Activated naive CD4-positive, alpha-beta T cell (primary cell): ENCODE measurements at places on chromosomes 1 and 21.

DNA sequence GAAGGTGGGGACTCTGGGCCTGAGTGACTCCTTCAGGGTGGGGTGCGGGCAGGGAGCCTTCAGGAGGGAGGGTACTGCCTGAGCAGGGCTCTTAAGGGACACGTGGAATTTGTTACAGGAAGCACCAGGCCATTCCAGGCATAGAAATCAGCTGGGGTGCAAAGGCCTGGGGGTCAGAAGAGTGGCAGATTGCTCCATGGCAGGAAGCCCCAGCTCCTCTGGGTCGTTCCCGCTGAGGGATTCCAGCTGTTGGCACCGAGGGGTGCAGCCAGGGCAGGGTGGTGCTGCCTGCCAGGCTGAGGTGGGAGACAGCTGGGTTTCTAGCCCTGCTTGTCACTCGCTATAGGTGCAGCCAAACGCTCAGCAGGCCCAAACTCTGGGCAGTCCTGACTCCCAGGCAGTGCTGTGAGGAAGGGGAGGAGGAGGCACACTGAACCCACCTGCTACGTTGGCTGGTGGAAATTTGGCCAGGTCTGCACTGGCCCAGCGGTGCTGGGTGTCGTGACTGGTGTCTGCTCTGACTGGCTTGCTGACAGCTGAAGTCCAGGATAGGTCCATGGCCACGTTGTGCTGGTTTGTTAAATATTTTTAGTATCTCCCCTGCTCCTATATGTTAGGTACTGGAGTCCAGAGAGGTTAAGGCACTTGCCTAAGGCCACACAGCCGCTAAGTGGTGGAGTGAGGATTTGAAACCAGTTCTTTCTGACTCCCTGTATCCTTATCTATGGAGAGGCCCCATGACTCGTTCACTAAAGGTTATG lies 19.3 kb downstream of the TNFRSF1B start:
- no peak for DNase-seq

DNA sequence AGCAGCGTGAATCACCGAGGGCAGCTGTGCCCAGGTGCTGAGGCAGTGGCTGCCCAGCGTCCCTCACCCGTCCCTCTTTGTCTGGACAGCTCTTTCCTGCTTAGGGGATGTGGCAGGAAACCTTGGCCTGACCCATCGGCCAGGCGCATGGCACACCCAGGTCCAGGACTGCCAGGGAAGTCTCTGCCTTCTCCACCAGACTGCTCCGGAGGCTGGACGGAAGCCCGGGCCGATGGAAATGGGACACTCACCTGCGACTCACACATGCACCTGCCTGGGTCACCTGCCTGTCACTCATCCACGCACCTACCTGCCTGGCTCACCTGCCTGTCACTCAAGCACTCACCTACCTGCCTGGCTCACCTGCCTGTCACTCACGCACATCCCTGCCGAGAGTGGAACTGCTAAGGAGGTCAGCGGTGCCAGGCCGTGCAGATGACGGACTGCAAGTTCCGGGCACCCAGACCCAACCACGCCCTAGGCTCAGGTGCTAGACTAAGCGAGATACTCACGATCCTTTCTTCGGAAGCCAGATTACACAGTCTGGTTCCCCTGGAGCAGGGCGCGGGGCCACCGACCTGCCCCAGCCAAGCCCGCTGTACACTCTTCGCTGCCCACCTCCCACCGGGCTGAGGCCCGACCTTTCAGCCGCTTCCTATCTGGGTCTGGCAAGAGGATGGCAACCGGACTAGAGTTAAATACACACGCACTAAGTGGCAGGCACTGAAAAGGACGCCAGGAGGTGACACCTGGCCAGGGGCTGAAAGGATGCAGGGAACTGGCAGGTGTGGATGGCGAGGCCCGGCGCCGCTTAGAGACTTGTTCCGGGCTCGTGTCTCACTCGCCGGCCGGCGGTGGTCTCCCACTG lies 1.1 kb downstream of the UBE2J2 start:
- no peak for DNase-seq

DNA sequence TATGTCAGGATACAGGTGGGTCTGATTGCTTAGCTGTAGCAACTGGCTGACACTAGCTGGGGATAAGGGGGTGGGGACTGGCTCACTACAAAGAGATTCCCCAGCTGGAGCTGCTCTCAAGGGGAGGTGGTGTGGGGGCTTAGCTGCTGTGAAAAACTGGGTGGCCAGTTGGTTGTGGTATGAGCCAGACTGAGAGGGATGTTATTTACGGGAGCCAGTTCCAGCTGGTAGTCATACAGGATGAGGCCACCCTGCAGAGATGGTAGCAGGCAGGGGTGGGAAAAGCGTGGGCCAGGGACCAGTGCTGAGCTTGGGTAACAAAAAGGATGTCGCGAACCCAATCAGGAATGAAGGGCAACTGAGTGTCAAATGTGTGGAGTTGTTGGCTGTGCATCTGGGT lies 204.0 kb upstream of the C21orf91 start:
- no peak for DNase-seq

GRCh38 chr1:232629250-232630046 lies 485 bp downstream of the SIPA1L2 start:
- peak; percentile 7 for DNase-seq

GRCh38 chr1:234745844-234746797 lies 136.1 kb upstream of the IRF2BP2 start:
- DNase-seq: no peak

DNA sequence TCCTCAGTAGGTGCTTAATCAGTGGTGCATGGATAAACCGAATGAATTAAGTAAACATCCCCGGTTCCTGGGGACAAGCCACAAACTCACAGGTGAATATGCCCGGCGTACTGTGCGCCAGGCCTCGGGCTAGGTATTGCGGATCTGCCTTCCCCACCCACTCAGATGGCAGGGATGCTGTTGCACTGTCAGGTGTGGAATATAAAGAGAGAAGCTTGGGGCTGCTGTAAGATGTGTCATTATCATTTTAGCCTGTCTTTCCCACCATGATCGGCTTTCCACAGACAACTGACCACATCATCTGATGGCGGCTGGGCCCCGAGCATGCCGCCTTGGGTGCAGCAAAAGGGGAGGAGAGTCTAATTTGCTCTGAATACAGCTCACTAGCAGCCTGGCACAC lies 45.4 kb upstream of the LRP8 start:
- DNase-seq: no peak

- peak; percentile 26 for DNase-seq
Observed at GRCh38 chr1:225474986-225475820, 47.4 kb upstream of the LBR start.

DNA sequence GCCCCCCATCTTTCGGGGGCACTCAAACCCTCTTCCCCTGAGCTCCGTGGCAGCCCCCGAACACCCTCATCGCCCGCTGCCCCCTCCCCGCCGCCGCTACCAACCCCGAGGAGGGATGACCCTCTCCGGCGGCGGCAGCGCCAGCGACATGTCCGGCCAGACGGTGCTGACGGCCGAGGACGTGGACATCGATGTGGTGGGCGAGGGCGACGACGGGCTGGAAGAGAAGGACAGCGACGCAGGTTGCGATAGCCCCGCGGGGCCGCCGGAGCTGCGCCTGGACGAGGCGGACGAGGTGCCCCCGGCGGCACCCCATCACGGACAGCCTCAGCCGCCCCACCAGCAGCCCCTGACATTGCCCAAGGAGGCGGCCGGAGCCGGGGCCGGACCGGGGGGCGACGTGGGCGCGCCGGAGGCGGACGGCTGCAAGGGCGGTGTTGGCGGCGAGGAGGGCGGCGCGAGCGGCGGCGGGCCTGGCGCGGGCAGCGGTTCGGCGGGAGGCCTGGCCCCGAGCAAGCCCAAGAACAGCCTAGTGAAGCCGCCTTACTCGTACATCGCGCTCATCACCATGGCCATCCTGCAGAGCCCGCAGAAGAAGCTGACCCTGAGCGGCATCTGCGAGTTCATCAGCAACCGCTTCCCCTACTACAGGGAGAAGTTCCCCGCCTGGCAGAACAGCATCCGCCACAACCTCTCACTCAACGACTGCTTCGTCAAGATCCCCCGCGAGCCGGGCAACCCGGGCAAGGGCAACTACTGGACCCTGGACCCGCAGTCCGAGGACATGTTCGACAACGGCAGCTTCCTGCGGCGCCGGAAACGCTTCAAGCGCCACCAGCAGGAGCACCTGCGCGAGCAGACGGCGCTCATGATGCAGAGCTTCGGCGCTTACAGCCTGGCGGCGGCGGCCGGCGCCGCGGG lies 837 bp downstream of the FOXD3 start:
- peak; percentile 33 for DNase-seq

GRCh38 chr1:73953186-73953585 lies 244.8 kb downstream of the LRRIQ3 start:
- DNase-seq: no peak

DNA sequence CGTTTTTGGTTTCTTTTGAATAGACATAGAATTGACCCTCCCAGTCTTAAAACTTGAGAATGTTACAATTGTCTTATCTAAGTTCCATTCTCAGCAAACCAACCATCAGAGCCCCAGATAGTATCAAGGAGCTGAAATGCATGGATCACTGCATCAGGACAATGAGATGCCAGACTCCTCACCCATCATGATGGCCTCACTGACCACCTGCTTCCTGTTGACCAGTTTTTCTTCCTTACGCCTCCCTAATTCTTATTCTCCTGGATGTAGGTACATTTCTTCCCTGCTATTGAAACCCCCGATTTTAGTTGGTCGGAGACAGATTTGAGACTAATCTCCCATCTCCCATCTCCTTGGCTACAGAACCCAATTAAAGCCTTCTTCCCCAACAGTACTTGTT lies 17.7 kb downstream of the MATN1 start:
- DNase-seq: no peak

DNA sequence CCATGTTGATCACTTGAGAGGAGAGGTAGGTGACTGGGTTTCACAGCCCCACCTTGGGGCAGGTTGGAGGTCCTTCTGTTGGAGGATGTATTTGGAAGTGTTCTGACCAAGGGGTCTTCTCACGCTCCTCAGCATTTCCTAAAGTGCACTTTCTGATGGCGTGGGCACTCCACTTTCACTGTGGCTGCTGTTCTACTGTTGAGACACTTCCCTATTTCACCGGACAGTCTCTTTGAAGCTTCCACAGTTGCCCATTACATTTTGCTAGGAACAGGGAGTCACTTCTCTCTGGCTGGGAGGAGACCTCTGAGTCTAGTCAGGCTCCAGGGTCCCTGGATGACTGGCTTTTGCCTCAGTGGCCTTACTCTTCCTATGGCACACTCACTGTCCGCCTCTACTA lies 180.0 kb upstream of the LMO4 start:
- no peak for DNase-seq

GRCh38 chr21:42039470-42039901 lies 29.3 kb upstream of the ZBTB21 start:
- DNase-seq: no peak

DNA sequence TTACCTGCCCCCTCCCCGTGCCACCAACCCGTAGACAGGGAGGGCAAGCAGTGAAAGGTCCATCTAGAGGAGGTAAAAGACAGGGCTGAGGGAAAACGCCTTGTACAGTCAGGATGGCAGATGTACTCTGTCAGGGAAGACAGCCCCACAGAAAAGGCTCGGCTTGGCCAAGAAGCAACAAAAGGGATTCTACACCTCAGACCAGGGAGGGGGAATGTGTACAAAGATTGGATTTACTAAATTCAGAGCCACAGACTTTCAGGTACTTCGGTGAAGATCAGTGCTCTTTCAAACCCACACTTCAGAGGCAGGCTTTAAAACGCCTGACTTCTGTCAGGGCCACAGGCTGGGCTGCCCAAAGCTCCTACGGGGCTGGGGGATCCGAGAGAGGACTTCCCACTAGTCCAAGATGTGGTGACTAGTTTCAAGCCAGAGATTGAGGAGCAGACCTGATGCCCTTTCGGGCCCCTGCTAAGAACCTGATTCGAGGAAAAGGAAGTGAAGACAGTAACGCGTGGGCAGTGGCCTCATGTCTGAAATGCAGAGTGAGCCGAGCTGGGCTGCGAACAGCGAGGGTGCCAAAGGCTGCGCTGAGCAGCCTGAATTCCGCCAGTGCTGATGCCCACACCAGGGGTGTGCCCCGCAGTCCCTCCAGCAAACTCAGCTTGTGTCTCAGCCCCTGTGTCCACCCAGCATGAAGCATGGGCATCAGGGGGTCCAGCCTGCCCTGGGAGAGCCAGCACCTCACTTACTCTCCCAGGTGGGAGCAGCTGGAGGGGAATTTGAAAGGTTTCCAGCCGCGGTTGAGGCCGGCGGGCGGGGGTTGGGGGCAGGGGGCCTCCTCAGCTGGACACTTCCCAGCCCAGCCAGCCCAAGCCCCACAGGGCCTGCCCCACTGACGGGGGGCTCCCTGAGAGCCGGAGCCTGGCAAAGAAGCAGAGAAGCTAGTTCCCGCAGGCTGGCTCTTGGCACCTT lies 36.2 kb downstream of the KIAA1614 start:
- DNase-seq: no peak

DNA sequence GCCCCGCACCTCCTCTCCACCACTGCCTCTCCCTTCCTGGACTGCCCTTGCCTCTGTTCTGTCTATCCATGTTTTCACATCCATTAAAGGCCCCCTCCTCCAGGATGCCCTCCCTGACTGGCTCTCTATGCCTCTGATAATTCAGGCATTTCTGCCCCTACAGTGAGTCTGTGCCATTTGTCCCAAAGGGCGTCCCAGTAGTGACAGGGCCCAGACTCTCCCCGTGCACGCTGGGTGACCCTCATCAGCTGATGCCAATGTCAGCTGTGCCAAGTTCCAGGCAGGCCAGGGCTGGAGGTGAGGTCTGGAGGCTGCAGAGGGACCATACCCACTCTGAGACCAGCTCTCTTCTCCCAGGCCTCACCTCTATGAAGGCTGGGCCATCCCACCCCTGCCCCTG lies 3.2 kb upstream of the PLEKHG5 start:
- DNase-seq: no peak

GRCh38 chr1:32465578-32465933 lies 684 bp downstream of the ZBTB8B start:
- no peak for DNase-seq

DNA sequence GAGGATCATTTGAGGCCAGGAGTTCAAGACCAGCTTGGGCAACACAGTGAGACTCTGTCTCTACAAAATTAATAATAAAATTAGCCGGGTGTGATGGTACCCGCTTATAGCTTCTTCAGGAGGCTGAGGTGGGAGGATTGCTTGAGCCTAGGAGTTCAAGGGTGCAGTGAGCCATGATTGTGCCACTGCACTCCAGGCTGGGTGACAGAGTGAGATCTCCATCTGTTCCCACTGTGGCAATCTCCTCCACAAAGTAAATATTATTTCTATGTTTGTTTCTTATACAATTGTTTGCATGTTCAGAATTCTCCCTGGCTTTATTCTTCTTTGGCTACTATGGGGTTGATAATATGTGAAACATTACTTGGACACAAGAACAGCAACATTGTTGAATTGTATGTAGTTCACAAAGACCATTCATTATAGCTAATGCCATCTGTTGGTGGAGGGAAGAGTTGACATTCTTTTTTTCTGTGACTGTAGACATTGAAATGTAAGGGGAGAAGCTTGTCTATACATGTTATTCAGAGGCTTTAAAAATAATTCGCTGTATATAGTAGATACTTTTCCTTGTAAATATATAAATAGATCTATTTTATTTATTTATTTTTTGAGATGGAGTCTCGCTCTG lies 47.8 kb upstream of the SRSF10 start:
- no peak for DNase-seq
